Amniotic stem cell (primary cell): ENCODE measurements at places on chromosomes 16 and 17.

DNA sequence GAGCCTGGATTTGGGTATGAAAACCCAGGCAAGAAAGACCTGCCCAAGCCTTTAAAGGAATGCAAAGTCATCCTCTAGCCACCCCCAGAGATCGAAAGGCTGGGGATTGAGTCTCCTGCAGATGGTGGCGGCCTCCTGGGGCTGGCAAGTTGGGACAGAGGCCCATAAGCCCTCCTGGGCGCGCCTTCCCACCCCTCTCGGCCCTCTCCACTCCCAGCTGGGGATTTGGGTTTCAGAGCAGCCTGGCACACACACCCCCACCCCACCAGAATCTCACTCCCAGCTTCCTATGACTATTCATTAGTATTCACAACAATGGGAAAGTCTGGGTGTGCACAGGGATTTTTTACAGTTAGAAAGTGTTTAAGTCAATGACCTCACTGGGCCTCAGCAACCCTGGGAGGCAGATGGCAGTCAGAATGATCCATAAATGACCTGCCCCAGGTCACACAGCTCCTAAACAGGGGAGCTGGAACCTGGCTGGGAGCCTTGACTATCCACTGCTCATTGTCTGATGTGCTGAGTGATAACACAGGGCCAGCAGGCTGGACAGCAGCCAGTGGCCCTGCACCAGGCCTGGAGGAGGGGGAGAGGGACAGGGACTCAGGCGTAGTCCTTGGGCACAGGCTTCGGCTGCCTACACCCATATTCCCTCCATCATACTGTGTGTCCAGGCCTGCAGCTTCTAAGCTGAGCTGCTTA lies 12.1 kb downstream of the NHERF1 start:
- DNase-seq: no peak

GRCh38 chr17:62935523-62935922 lies 30.5 kb upstream of the TANC2 start:
- no peak for DNase-seq

DNA sequence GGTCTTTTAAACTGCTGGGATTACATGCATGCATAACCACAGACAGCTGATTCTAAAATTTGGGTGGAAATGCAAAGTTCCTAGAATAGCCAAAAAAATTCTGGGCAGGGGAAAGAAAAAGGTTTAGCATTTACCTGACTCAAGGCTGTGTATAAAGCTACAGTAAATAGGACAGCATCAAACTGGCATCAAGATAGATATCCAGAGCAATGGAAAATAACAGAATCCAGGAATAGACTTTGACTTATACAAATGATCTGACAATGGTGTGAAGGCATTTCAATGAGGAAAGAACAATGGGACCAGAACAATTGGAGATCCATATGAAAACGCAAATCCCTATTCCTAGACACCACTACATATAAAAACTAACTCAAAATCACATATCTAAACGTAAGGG lies 12.9 kb downstream of the ANKFY1 start:
- DNase-seq: no peak

GRCh38 chr17:43860927-43861622 lies 14.1 kb downstream of the CD300LG start:
- no peak for DNase-seq

DNA sequence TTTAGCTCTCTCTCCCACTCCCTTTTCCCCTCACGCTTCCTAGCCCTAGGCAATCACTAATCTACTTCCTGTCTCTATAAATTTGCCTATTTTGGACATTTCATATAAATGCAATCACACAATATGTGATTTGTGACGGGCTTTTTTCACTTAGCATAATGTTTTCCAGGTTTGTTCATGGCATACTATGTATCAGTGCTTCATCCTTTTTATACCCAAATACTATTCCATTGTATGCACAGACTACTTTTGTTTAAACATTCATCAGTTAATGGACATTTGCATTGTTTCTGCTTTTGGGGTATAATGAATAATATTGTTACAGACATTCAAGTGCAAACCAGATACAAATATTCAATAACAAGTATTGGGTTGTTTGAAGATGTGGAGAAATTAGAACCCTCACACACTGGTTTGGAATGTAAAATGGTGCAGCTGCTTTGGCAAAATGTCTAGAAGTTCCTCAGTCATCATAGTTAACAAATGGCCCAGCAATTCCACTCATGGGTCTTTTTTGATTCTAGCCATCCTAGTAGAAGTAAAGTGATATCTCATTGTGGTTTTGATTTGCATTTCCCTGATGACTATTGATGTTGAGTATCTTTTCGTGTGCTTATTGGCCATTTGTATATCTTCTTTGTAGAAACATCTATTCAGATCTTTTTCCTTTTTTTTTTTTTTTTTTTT lies 67.7 kb downstream of the TBX4 start:
- DNase-seq: no peak

DNA sequence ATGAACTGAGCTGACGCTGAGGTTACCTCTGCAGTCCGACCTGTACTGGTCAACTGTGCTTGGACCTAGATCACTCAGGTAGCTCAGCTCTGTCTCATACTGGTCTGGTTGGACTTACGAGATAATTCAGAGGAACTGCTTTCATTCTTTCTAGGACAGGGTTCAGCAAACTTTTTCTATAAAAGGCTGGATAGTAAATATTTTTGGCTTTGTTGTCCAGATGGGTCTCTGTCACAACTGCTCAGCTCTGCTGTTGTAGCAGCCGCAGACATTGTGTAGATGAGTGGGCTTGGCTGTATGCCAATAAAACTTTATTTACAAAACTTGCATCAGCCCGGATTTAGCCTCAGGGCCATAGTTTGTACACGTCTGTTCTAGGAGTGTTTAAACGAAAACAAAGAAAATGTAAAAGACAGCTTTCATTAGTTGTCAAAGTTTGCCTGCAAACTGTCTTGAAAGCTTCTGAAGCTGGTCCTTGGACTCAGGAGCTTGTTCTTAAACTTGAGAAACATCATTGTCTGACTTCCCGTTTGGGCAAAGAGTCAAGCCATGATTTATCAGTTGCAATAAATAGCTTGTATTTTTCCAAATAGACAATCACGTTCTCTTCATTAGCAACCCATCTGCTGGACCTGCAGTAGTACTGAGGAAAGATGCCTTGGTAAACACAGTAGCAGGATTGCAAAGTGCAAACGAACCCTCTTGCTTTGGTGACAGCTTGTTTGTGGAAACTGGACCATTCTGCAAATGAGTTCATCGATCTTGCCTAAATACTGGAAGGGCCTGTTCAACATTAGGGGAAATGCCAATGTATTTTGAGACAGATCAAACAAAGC lies 253.4 kb downstream of the SNX29 start:
- no peak for DNase-seq

DNA sequence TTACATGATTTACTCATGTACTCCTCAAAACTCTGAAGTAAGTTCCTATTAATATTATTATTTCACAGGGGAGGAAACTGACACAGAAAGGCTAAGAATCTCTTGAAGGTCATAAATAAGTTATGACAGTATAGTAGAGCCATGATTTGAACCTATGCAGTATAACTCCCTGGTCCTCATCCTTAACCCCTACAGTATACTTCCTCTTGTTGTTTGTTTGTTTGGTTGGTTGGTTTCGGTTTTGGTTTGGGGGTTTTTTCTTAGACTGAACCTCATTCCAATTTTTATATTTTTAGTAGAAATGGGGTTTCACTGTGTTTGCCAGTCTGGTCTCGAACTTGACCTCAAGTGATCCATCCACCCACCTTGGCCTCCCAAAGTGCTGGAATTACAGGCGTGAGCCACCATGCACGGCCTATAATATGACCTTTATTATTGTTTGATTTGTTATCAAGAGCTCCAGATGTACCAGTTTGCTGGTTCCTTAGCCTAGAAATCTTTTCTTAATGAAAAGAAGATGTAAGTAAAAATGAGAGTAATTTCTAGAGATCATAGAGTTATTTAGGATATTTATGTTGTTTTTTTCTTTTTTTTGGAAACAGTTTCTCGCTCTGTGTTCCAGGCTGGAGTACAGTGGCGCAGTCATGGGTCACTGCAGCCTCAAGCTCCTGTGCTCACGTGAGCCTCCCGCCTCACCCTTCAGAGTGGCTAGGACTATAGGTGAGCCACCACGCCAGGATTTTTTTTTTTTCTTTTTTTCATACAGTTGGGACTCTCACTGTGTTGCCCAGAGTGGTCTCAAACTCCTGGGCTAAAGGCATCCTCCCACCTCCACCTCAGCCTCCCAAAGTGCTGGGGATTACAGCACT lies 4.8 kb downstream of the PRR11 start:
- DNase-seq: no peak

GRCh38 chr17:39782980-39783379 lies 45.2 kb downstream of the GRB7 start:
- no peak for DNase-seq

DNA sequence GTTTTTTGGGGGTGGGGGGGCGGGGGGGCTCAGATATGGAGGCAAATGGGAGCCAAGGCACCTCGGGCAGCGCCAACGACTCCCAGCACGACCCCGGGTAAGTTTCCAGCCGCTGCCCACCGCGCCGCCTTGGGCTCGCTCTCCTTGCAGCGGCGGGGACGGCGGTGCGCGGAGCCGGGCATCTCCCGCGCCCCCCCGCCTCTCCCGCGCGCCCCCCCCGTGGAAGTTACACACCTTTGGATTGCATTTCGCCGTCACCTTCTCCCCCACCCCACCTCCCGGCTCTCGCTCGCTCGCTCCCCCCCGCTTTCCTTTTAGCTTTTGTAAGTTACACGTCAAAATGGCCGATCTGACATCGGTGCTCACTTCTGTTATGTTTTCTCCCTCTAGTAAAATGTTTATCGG lies 387 bp downstream of the MSI2 start:
- DNase-seq: no peak

- no peak for DNase-seq
Measured at GRCh38 chr16:83953796-83954576, 946 bp downstream of the OSGIN1 start.

- no peak for DNase-seq
Measured at GRCh38 chr16:9603316-9603715, 511.9 kb downstream of the HAPSTR1 start.

DNA sequence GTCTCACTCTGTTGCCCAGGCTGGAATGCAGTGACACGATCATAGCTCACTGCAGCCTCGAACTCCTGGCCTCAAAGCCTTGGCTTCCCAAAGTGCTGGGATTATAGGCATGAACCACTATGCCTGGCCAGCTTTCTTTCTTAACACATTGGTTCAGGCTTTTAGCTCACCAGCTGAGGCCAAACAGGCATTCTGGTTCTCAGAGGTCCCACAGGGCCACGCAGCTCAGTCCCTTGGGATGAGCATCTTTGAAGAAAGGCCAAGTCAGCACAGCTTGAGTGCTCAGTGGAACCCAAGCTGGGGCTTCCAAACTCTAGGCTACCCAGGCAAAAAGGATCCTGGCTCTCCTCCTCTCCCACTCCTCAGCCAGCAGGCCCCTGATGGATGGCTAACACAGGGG lies 2.5 kb downstream of the PIK3R5 start:
- DNase-seq: no peak

GRCh38 chr16:87194172-87194571 lies 123.0 kb downstream of the C16orf95 start:
- DNase-seq: no peak

GRCh38 chr17:14605267-14605599 lies 304.4 kb downstream of the HS3ST3B1 start:
- DNase-seq: no peak

GRCh38 chr16:6689643-6690042 lies 643.0 kb upstream of the RBFOX1 start:
- no peak for DNase-seq

- DNase-seq: no peak
Measured at GRCh38 chr17:17366941-17367875, 64.0 kb downstream of the NT5M start.

DNA sequence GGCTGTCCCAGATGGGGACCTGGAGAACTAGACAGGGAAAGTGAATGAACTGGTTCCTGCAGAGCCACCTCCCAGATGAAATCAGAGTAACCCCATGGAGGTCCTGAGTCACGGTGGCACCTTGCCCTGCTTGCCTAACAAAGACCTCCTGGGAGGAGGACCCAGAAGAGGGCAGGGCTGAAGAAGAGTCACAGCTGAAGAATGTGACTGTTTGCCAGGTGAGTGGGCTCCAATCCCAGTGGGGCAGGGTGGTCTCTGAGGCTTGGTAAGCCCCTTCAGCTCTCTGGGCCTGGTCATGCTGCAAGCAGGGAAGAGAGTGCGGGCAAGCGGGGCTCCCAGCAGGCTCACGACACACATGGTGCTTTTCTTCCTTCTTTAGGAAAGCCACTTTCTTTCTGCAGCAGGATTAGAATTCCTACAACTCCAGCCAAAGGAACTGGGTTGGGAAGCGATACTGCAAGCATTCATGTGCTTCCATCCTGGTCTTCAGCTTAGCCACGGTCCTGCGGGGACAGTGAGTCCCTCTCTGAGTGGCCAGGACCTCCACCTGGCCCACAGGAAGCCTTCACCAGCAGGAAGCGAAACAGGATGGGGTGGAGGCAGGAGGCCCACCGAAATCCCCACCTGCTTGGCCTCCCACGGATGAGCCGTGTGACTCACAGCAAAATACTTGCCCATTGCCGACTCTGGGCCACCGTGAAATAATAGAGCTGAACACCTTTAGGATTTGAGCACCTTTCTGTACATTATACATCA lies 4.3 kb downstream of the C16orf74 start:
- DNase-seq: no peak
